ENCODE measurements at places on chromosomes 16 and 17. TPM values are rescaled to one million over a fixed set of nuclear protein-coding genes. Genes with fewer than 3 reads are reported as not detected.
A peak's percentile ranks its signal among the peaks of the same experiment; 100 is the strongest.

DNA sequence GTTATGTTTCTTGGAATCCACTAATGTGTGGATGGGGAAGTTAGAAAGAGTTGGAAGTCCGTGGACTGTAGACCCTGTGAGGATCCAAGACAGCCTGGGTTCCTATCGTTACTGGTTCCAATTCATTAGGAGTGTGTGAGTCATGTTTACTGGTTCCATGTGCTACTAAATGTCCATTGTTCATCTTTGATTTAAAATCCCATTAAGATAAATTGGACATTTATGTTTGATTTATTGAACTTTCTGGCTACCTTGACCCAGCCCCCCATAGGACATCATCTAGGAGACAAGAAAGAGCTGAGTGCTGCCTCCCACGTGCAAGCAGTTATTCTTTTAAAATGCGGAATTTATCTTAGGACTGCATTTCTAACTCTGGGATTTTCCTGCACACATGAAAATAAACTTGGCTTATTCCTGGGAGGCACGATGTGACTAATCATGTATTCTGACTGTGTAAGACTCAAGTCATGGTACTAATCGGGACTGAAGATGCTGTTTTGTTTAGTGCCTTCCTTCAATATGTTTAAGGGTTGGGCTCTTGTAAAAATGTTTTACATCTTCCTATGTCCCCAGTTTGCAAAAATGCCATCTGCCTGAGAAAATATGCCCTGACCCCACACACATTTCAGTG is 53.4 kb downstream of the RGS9 start:
- H3K4me3 ChIP-seq: no peak overlapping the region
- peaks cover 6% of the 10 kb centered on the region for H3K4me1 ChIP-seq
- H3K27me3 ChIP-seq: no peaks in the 10 kb centered on the region
- no peaks in the 10 kb centered on the region for H3K36me3 ChIP-seq

- H3K4me3 ChIP-seq: no peak overlapping the region
- peak overlapping the region; percentile 73 for H3K27ac ChIP-seq
- no peaks in the 10 kb centered on the region for H3K27me3 ChIP-seq
- peaks cover 13% of the 10 kb centered on the region for H3K4me1 ChIP-seq
- no peaks in the 10 kb centered on the region for H3K36me3 ChIP-seq
- no peak for DNase-seq
Measured at GRCh38 chr17:21166595-21167210, 39.9 kb downstream of the DHRS7B start.

DNA sequence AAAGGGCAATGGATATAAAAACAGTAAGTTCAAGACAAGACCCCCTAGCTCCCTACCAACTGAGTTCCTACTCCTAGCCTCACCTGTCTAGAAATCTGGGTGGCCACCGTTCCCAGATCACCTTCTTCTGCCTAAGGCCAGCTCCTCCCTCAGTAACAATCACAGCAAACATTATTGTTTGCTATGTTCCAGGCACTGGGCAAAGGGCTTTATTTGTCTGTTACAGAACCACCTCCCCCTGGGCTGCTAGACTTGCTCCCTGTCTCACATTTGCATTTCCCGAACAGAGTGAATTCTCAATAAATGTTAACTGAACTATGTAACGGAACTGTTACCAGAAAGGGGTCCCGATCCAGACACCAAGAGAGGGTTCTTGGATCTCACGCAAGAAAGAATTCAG is 6.8 kb downstream of the LRRC3C start:
- H3K36me3 ChIP-seq: no peaks in the 10 kb centered on the region
- no peak overlapping the region for H3K4me3 ChIP-seq
- H3K4me1 ChIP-seq: peaks cover 7% of the 10 kb centered on the region
- H3K27ac ChIP-seq: no peak overlapping the region

DNA sequence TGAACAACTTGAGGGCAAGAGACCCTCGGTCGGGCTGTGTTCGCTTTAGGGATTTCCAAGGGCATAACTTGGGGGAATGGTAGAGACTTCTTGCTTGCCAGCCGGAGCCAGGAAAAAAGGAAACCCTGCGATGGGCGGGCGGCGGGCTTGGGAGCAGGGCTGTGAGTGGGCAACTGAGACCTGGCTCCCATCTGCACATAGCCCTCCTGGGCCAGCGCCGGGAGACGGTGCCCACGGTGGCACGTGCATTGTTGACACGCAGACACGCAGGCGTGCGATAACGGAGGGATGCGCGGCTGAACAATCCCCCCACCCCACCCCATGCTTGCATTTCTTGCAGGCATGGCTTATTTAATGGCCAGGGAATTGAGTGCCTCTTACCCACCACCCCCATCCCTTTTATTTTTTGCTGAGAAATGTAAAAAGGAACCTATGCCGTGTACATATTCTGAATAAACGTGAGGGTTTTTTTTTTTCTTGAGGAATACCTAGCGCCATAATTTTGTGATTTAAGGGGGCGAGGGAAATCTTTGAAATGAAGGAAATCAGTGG is 17.1 kb upstream of the ZFHX3 start:
- no peaks in the 10 kb centered on the region for H3K36me3 ChIP-seq
- peak overlapping the region; percentile 90 for H3K27ac ChIP-seq
- no peaks in the 10 kb centered on the region for H3K27me3 ChIP-seq
- H3K4me3 ChIP-seq: no peak overlapping the region
- H3K4me1 ChIP-seq: peaks cover 24% of the 10 kb centered on the region

Gene SLC5A11
- total RNA-seq: not detected

- no peak overlapping the region for H3K27ac ChIP-seq
- peak overlapping the region; percentile 86 for H3K4me3 ChIP-seq
- DNase-seq: no peak
- no peaks in the 10 kb centered on the region for H3K36me3 ChIP-seq
Measured at GRCh38 chr17:31007695-31008373, 37.0 kb downstream of the RNF135 start.

DNA sequence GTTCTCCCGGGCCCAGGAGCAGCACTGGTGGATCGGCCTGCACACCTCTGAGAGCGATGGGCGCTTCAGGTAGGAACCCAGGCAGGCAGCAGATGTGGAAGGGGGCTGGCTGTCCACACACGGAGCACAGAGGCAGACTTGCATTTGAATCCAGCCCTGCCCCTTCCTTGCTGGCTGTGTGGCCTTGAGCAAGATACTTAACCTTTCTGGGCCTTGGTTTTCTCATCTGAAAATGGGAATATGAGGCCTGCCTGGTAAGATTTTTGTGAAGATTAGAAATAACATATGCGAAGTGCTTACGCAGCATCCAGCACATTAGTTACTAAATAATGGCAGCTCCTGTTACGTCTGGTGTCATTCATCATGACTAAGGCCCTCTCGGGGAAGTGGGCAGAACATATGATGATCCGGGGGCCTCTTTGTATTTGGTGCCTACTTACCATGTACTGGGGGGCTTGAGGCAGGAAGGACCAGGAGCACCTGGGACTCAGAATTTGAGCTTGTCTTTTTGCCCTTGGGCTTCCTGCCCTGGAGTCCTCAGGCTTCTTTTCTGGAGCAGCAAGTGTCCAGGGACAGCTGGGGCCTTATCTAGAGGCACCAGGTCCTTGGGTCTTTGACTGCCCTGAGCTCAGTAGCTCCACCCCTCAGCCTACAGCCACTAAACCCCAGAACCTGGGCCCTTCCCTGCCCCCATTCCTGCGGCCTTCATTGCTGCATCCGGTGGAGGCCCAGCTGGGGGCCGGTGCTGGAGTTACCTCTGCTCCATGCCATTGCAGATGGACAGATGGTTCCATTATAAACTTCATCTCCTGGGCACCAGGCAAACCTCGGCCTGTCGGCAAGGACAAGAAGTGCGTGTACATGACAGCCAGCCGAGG is 53.8 kb downstream of the MRC2 start:
- H3K4me1 ChIP-seq: no peaks in the 10 kb centered on the region
- no peaks in the 10 kb centered on the region for H3K36me3 ChIP-seq
- DNase-seq: no peak
- no peak overlapping the region for H3K27ac ChIP-seq
- no peak overlapping the region for H3K4me3 ChIP-seq
- H3K27me3 ChIP-seq: no peaks in the 10 kb centered on the region

Gene STAC2
- 0.22 TPM for total RNA-seq

DNA sequence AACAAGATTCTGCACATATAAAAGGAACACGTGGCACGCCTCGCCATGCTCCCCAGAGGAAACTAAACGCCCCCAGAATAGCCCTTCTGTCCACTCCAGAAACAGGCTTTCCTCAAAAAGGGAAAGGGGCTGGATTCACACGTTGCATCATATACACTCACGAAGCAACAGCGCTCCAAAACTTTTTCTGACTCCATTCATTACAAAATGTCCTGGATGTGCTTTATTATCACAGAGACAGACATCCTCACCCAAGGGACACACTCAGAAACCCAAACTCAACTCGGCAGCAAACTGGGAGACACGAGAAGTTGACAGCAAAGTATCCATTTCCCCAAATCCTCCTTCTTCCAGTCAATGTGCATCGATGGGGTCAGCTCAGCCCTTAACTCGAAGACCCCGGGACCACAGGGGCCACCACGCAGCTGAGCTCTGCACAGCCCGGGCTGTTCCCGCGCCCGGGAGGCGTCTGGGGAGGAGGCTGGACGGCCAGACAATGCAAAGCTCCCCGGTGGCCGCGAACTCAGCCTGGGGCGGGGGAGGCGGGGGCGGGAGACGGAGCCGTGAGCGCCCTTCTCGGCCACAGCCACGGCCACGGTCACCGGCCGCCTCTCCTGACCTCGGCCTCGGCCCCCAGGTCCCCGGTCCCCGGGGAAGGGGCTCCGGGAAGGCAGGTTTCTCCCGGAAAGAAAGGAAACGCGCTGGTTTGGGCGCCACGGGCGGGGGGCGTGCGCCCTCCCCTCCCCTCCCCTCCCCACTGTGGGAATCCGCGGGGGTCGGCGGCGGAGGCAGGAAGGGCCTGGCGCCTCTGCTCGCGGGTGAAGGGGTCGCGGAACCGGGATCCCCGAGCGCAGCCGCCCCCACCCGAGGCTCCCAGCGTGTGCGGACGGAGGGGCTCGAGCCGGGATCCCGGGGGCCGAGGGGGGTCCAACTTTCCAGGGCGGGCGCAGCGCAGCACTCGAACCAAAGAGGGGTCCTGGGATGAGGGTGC is 1.2 kb downstream of the NXN start:
- H3K27ac ChIP-seq: no peak overlapping the region
- peak overlapping the region; percentile 81 for H3K4me3 ChIP-seq
- no peaks in the 10 kb centered on the region for H3K36me3 ChIP-seq
- peaks cover 5% of the 10 kb centered on the region for H3K4me1 ChIP-seq
- DNase-seq: no peak

DNA sequence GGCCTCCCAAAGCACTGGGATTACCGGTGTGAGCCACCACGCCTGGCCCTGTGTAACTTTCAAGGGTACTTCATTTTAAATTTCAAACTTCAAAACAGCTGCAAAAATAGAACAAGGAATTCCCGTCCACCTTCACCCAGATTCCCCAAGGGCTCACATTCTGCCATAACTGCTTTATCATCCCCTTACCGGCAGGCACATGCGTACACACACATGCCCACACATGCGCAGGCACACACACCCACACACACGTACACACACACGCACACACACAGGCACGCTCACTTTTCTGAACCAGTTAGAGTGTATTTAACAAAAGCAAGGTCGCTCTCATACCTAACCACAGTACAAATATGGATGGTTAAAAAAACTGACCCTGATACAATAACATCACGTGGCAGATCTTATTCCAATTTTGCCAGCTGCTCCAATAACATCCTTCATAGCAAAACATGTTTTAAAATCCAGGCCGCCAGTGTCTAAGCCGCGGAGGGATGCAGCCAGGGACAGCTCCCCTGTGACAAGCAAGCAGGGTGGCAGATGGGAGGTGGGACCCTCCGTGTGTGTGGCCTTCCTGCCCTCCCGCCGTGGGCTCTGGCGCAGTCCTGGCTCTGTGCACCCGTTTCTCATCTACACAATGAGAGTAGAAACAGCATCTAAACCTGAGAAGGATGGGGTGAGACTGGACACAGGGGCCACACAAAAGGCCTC is 23.1 kb downstream of the PDIA2 start:
- no peaks in the 10 kb centered on the region for H3K27me3 ChIP-seq
- H3K36me3 ChIP-seq: no peaks in the 10 kb centered on the region

DNA sequence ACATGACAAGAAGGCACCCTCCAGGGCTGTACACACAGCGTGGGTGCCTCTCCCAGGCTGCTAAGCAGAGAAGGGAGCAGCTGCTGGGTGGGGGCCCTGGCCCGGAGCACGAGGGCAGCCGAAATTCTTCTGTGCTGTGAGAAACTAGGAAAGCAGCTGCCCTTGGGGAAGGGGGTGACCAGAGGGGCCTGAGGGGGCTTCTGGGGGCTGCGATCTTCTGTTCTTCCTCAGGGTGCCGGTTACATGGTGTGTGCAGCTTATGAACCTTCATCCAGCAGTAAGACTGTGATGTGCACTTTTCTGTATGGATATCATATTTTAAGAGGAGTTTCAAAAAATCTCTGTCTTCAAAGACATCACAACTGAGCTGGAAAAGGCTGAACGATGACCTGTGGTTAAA is 43.2 kb upstream of the METRNL start:
- H3K27me3 ChIP-seq: no peaks in the 10 kb centered on the region
- H3K36me3 ChIP-seq: no peaks in the 10 kb centered on the region
- H3K4me3 ChIP-seq: no peak overlapping the region
- H3K27ac ChIP-seq: no peak overlapping the region
- DNase-seq: no peak
- H3K4me1 ChIP-seq: no peaks in the 10 kb centered on the region

Data from adrenal gland (tissue), 19 donors.